GOT3 (cell line): ENCODE measurements at places on chromosomes 13 and 19.

GRCh38 chr19:6270076-6270745 lies 9.6 kb downstream of the MLLT1 start:
- DNase-seq: no peak

GRCh38 chr19:2542341-2543069 lies 66.6 kb downstream of the GADD45B start:
- DNase-seq: no peak

- DNase-seq: no peak
Observed at GRCh38 chr13:30685320-30685859, 50.0 kb upstream of the ALOX5AP start.

DNA sequence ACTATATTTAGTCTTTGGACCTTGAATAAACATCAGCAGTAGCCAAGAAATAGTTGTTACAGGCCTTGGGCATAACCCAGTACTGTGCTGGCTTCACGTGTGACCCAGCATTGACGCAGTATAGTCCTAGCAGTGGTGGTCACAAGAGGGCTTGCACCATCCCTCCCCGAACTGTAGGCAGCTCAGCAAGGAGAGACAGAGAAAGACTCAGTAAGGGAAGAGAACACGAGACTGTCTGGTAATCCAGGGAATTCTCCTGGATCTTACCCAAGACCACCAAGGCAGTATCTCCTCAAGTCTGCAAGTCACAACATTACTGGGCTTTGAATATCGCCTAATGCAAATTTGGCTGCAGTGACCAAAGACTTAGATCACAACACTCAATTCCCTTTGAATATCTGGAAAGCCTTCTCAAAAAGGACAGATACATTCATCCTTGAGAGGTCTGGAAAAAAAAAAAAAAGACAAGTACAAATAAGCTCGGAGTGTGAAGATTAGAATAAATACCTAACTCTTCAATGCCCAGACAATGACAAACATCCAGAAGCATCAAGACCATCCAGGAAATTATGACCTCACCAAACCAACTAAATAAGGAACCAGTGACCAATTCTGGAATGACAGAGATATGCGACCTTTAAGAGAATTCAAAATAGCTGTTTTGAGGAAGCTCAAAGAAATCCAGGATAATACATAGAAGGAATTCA lies 39.7 kb downstream of the CAB39L start:
- DNase-seq: no peak

GRCh38 chr13:39501702-39502324 lies 101.2 kb downstream of the LHFPL6 start:
- DNase-seq: no peak
